ENCODE measurements at places on chromosomes 1 and 21.

GRCh38 chr1:44867801-44868200, 24.7 kb upstream of the PTCH2 start:
- no peak for DNase-seq

GRCh38 chr21:42093186-42093585, 22.1 kb downstream of the UMODL1 start:
- no peak for DNase-seq

DNA sequence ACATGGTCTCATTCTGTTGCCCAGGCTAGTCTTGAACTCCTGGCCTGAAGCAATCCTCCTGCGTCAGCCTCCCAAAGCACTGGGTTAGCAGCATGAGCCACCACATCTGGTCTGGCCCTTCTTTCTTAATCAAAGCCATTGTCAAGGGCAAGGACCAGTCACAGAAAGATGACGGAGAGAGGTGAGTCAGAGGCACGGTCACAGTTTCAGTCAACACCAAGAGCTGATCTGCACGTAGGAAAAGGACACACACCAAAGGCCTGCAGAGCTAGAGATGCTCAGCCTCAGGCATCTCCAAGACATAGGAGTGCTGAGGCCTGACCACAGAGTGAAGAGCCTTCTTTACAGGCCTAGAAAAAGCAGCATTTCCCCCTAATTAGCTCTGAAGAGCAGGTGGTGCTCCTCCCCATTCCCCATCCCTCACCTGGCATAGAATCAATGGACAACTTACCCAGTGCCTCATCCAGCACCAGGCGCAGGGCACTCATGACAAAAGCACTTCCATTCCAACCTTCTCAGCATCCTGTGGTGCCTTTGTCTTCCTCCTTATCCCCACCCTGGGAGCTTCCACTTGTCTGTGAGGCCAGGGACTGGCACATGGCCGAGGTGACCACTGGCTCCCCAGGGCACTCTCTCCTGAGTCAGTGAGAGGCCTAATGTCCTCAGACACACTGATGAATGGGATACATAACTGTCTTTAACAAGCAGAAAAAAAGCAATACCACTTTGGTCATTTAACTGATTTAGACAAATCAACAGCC, 139.8 kb downstream of the AJAP1 start:
- no peak for DNase-seq

DNA sequence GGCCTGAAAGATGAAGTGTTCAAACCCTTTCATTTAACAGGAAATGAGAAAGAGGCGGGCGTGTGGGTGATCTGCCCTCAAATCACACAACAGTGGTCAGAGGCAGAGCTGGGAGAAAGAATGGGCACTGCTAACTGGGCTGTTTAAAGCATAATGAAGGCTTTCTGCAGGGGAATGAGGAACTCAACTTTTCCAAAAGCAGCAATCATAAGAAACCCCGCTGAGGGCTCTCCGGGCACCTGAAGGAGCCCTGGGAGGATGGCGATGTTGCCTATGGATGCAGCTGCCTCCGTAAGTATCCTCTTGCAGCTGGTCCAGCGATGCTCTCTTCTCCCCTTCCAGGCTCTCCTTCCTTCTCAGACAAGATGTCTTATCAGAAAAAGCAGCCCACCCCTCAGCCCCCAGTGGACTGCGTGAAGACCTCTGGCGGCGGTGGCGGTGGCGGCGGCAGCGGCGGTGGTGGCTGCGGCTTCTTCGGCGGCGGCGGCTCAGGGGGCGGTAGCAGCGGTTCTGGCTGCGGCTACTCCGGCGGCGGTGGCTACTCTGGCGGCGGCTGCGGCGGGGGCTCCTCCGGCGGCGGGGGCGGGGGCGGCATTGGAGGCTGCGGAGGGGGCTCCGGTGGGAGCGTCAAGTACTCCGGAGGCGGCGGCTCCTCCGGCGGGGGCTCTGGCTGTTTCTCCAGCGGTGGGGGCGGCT, 1.2 kb downstream of the LORICRIN start:
- DNase-seq = no peak

GRCh38 chr1:246270236-246270635, 236.8 kb downstream of the SMYD3 start:
- no peak for DNase-seq

DNA sequence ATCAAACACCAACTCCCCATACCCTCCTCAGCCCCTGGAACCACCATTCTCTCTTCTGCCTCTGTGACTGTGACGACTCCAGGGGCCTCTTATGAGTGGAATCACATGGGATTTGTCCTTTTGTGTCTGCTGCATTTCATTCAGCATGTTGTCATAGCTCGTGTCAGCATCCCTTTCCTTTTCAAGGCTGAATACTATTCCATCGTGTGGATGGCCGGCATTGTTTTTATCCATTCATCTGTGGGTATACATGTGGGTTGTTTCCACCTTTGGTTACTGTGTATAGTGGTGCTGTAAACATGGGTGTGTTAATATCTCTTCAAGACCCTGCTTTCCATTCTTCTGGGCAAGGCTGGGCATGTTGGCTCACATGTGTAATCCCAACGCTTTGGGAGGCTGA, 17.1 kb upstream of the OBSCN start:
- no peak for DNase-seq

DNA sequence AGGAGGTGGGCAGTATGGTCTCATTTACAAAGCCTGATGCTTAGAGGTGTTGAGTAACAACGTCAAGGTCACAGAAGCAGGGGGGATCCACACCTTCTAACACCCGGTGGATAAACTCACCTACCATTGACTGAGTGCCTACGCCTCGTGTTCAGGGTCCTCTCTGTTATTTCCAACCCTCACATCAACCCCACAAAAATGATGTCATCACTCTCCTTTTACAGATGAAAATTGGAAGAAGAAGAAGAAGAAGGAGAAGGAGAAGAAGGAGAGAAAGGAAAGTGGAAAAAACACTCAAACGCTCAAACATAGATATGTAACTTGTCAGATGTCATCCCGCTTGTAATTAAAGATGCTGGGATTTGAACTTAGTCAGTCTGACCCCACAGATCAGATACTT, 653 bp upstream of the KCNN3 start:
- DNase-seq = no peak
